NCI-H1105 (cell line): ENCODE measurements at places on chromosomes 5 and 9.

DNA sequence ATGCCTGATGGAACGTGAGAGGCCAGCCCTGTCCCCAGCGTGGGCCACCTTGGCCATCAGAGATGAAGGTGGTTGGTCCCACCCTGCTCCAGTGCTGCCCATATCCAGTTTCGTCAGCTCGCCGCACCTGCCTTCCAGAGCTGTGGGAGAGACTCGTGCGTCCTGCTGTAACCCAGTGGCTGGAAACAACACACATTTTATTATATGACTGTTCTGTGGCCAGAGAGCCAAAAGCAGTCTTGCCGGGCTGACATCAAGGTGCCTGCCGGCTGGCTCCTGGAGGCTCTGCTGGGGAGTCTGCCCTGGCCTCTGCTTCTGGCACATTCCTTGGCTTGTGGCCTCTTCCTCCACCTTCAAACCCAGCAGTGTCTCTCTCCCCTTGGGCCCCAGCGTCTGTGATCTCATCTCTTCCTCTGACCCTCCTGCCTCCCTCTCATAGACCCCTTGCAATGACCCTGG lies 94.7 kb downstream of the RXRA start:
- DNase-seq = no peak

DNA sequence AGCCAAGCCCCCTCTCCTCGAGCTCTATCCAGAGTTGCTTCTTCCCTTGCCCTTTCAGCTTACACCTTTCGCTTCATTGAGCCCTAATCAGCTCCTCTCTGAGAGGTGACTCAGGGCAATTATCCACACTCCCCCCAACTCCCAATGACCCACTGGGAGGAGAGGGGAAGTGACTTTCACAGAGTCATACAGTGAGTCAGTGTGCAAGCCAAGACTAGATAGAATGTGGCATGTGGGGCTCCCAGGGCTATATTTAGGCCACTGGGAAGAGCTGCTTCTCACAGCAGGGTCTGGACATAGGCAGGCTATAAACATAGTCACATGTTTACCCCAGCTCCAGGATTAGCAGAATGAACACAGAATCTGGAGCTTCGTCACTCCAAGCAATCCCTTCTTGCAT lies 57.4 kb downstream of the NRG2 start:
- no peak for DNase-seq

DNA sequence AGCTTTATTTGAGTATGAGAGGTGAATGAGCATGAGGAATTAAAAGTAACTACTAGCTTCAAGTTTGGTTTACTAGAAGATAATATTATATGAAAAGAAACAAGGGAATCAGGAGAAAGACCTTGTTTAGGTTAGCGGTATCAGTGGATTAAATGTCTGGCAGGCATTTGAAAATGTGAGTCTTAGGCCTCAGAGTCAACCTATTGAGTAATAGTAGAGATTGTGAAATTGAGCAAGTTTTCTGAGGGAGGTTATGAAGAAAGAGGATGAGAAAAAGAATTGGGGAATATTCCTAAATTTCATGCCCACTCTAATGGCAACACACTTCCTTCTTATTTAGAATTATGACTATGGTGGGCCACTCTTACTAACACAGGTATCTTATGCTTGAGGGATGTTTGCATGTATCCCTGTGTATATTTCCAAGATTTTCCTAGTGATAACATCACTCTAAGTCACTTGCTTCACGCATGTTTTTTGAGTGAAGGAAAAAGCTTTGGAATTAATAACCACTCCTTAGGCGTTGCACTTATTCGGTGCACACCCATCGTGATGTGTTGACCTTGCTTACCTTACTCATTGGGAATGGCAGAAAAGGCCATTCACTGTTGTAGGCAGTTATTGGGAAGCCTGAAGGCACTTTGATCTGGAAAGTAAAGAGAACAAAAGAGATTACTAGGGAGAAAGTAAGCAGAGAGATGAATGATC lies 8.2 kb upstream of the ELL2 start:
- no peak for DNase-seq

- no peak for DNase-seq
These were observed 125.4 kb downstream of the ATPSCKMT start for GRCh38 chr5:10124287-10124686.

DNA sequence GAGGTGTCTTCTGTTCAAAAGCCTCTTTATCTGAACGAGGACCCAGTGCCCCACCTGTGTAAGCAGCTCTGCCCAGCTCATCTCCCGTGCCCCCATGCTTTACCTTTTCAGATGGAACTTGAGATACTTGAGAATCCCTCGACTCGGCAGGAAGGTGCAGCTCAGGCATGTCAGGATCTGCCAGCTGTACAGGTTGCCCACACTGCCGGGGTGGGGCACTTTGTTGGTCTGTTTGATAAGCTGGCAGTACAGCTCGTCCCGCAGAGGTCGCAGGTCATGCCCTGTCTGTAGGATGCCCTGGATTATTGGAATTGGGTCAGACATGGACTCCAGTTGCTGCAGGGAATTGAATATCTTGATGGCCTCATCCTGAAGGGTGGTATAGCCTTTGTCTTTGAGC lies 58.0 kb upstream of the RETREG1 start:
- DNase-seq = no peak

DNA sequence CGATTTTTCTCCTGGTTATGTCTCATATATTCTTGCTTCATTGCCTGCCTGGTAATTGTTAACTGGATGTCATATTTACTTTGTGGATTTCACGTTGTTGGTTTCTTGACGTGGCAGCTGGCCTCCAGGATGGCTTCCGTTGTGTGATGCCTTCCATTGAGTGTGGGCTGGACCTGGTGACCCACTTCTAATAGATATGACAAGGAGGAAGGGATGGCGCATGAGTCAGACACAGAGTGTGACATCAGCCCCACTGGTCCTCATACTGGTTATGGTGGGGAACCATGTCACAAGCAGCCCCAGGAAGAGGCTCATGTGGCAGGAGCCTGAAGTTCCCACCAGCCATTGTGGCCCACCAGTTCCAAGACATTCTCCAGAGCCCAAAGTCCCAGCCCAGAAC lies 6.4 kb upstream of the PAEP start:
- DNase-seq = no peak

- no peak for DNase-seq
These were observed 161.2 kb upstream of the SMIM23 start for GRCh38 chr5:171624396-171624795.

GRCh38 chr9:87422999-87423398 lies 74.7 kb upstream of the DAPK1 start:
- DNase-seq = no peak

GRCh38 chr5:44932922-44933585 lies 124.3 kb downstream of the MRPS30 start:
- no peak for DNase-seq

GRCh38 chr5:2014058-2014610 lies 131.4 kb upstream of the IRX4 start:
- no peak for DNase-seq

GRCh38 chr5:169290895-169291294 lies 10.0 kb downstream of the SLIT3 start:
- no peak for DNase-seq

DNA sequence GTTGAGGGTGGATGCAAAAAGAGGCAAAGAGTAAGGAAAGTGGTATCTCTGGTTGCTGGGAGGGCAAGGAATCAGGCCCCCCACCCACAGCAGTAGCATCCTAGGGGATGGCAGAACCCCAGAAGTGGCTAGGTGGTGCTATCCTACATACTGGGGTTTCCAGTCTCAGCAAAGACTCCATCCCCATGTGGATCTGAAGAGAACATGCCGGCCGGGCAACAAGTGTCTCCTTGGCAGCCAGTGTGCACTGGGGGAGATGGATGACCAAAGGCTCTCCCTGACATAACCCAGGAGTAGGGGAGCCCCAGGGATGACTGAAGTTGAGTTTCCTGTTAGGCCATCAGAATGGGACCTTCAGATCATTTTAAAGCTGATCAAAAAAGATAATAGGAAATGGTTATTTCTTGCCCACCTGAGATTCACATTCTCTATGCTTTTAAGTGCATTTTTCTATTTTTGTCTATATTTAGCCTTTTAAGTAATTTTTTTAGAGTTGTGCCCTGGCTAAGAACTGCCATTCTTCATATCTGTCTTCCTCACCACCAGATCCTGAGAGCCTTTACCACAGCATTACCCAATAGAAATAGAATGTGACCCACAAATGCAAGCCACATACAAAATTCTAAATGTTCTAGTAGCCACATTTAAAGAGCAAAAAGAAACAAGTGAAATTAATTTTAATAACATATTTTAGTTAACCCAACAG lies 78.7 kb upstream of the SMIM23 start:
- DNase-seq = no peak

- DNase-seq = no peak
These were observed 49.6 kb downstream of the SERINC5 start for GRCh38 chr5:80206282-80206681.

GRCh38 chr9:98600631-98601030 lies 108.1 kb downstream of the GABBR2 start:
- DNase-seq = no peak

- no peak for DNase-seq
These were observed 1.5 kb downstream of the CRHBP start for GRCh38 chr5:76954383-76954763.

DNA sequence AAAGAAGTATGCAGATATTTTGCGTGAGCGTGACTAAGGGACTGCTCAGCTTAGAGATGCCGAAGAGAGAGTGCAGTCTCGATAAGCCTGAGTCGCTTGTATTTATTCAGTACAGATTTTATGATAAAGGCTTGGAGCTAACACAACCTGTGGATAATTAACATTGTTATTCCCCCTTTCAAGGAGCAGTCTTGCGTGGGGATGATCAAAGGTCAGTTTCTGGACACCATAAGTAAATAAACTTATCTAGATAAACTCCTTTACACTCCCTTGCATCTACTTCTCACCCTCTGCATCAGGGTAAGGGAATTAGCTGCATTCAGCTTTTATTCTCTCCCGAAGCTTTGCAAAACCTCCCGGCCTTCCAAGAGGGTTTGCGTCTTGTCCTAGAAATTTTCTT lies 357.8 kb upstream of the ST8SIA4 start:
- DNase-seq = no peak

DNA sequence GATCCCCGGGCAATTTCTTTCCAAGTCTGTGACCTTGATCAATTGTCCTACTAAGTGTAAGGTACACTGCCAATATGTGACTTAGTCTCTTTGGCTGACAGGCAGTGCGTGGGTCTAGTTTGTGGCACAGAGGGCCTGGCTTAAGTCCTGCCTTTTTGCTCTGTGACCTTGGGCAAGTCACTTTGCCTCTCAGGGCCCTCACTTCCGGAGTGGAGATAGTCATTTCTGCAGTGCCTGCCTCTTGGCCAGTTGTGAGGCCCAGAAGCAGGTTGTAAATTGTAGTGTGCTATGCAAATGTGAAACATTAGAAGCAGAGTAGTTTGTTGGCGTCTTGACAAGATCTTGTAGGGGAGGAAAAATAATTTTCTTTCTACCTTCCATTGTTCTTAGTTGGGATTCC lies 39.0 kb downstream of the KIF4B start:
- no peak for DNase-seq
